Stimulated activated CD4-positive, alpha-beta T cell treated with anti-CD3 and anti-CD28 coated beads, Interleukin-12 subunit alpha, Interleukin-12 subunit beta, amount 100 ng/mL, for 4 hours (primary cell): ENCODE measurements at places on chromosomes 6 and 20.
A peak's percentile ranks its signal among the peaks of the same experiment; 100 is the strongest.

GRCh38 chr6:121285041-121285440, 49.2 kb downstream of the TBC1D32 start:
- DNase-seq: no peak

- DNase-seq: no peak
Observed at GRCh38 chr20:50515471-50516106, 5.4 kb downstream of the PTPN1 start.

GRCh38 chr6:161168281-161168891, 105.5 kb downstream of the AGPAT4 start:
- DNase-seq: no peak

- no peak for DNase-seq
Observed at GRCh38 chr6:139257821-139258398, 33.9 kb downstream of the TXLNB start.

GRCh38 chr6:43977404-43978111, 149.7 kb downstream of the MRPL14 start:
- DNase-seq: no peak

GRCh38 chr20:11305406-11305805, 612.3 kb upstream of the BTBD3 start:
- no peak for DNase-seq

DNA sequence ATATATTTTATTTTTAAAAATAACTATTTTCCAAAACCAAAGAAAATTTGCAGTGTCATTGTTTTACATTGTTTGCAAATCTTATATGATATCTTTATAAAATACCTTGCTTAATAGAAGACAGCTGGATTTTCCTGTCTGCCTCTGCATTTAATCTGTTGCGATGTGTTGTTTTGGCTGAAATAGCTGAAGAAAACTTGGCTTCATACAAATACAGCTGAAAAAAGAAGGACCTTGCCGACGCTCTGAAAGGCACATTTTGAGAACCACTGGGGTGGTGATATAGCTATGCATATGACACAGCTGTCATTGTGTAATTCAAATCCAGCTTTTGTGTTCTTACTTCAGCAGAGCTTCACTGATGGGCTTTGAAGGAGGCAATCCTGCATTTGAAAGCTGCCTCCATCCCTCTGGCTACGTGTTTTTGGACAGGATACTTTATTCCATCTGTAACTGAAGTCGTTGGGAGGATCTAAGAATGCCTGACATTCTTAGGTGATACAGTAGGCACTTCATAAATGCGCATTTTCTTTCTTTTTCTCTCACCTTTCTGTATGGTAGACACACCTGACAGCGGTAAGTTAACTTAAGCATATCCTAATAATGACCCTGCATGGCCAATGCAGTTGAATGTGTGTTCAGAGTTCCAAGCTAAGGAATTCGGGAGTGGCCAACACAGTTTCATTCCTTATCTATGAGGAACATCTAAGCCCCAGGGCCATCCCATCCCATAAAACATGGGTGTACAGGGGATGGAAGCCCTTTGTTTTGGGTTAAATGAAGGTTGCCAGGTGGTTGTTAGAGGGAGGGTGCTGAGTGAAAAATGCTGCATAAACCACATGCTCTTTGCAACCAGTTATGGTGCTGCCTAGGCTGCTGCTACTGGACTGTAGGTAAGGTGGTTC, 213.0 kb downstream of the TFAP2A start:
- no peak for DNase-seq

- no peak for DNase-seq
Observed at GRCh38 chr6:107620732-107621131, 130.8 kb downstream of the SOBP start.

DNA sequence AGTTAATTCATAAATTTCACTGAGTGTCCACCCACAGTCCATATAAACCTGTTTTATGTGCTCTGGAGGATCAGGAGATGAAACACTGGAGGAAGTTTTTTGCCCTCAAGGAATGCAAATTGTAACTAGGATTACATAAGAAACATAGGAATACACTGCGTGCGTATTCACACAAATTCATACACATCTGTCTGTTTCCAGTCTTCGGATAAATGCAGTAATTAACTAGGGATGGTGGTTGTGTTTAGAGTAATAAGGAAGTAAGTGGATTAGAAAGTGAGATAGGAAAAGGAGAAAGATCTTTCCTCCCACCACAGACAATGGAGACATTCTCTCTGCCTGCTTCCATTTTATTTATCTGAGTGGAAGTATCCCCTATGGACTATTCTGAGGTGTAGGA, 35.7 kb upstream of the POPDC3 start:
- no peak for DNase-seq

GRCh38 chr6:37700620-37700973, 2.9 kb upstream of the MDGA1 start:
- DNase-seq: no peak

- DNase-seq: no peak
Observed at GRCh38 chr6:144715344-144715743, 430.2 kb downstream of the UTRN start.

GRCh38 chr20:43994486-43995100, 79.9 kb downstream of the TOX2 start:
- no peak for DNase-seq

GRCh38 chr6:32603888-32604287, 14.2 kb upstream of the HLA-DRB1 start:
- DNase-seq: no peak

DNA sequence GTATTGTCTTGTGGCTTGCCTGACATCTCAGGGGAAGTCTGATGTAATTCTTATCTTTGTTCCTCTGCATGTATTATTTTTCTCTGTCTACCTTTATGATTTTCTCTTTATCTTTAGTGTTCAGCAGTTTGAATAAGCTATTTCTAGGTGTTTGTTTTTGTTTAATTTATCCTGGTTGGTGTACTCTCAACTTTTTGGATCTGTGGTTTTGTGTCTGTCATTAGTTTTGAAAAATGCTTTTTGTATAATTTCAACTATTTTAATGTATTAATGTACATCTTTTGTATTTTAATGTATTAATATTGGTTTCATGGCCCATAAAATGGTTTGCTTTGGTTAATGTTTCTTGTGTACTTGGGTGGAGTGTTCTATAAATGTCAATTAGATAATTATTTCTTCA, 15.9 kb upstream of the APCDD1L start:
- DNase-seq: no peak

DNA sequence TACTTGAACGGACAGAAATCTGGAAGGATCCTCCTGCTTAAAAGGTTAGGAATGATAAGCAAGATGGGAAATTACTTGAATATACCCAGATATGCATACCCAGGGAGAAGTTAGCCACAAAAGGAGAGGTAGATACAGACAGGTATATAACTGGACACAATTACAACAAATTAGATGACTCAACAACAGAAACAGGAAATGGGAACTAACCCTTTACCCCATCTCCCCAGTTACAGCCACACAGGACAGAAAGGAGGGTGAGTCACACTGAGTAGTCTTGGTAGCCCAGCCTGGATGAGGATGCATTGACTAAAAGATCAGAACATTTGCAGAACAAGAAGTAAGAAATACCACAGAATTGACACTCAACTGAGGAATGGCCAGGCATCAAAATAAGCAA, 61.2 kb downstream of the C6orf52 start:
- no peak for DNase-seq

DNA sequence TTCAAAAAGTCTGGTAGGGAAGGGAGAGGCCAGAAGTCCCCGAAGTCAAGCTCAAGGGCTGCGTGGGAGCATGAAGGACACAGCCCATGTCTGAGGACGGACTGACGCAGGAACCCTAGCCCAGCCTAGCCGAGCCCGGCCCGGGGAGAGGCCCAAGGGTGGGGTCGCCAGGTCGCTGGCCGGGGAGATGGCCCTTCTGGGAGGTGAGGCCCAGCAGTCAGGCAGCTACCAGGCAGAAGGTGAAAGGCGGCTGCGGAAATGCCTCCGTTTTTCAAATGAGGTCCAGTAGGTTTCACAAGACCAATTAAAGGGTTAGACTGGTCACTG, 44.6 kb downstream of the WDR27 start:
- DNase-seq: no peak

GRCh38 chr20:53708129-53708968, 114.7 kb upstream of the ZNF217 start:
- peak; percentile 21 for DNase-seq

- no peak for DNase-seq
Observed at GRCh38 chr6:12291071-12291838, 1.1 kb downstream of the EDN1 start.

- DNase-seq: no peak
Observed at GRCh38 chr6:132780770-132781371, 17.6 kb downstream of the SLC18B1 start.

DNA sequence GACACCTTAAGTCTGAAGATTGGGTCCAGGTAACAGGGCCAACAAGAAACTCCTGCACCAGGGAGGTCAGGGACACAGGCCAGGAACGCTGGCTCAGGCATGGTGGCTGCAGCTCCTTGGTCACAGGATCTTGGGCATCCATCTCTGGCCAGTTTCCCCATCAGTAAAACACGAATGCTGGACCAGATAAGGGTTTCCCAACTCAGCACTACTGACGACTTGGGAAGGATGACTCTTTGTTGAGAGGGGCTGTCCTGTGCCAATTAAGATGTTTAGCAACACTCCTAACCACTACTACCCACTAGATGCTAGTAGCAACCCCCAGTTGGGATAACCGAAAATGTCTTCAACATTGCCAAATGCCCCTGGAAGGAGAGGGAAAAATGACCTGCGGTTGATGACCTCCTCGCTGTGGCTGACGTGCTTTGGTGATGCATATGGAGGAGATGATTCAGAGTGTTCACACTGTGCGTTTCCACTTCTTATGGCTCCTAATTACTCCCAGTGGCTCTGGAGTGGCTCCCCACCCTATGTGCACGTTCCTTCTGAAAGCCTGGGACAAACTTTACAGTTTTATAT, 261.9 kb downstream of the CDH26 start:
- DNase-seq: no peak

DNA sequence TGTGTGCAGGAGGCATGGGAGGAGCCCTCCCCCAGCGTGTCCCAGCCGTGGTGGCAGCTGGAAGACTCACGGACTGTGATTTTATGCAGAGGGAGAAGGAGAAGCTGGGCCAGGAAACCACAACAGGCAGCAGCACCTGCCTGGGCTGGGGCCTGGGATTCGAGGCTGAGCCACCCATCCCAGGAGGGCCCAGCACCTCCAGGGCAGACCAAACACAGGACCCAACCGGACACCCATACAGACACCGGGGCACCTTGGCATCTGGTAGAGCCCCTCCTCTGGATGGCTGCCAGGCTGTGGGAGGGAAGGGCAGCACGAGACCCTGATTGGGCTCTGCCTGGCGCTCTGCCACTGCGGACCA, 41.7 kb upstream of the CHRNA4 start:
- no peak for DNase-seq

- DNase-seq: no peak
Observed at GRCh38 chr6:11242711-11243110, 10.2 kb upstream of the NEDD9 start.
